ENCODE measurements at places on chromosomes 16 and 17.

- DNase-seq = no peak
Measured at GRCh38 chr16:18072161-18072560, 264.4 kb downstream of the NPIPA8 start.

- DNase-seq = no peak
Measured at GRCh38 chr16:58035356-58036170, 10.0 kb downstream of the MMP15 start.

GRCh38 chr16:7644811-7645210 lies 312.2 kb downstream of the RBFOX1 start:
- no peak for DNase-seq

DNA sequence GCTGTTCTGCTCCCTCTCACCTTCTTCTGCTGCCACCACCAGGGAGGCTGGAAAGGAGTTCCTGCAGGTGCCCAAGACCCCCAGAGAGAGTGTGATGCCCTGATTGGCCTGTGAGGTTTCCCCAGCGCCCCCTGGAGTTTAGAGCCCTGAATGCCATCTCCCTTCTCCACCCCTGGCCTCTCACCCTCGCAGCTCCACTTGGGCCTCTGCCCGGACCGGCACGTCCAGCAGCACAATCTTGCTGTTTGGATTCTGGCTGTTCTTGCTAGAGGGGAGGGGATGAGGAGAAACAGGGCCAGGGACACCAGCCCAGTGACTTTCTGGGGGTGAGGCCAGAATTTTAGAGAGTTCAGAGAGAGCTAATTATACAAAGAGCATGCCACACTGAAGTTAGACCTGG lies 12.5 kb upstream of the FAM171A2 start:
- DNase-seq = no peak

GRCh38 chr17:9146064-9146463 lies 124.8 kb downstream of the NTN1 start:
- DNase-seq = no peak

- no peak for DNase-seq
Measured at GRCh38 chr17:77282524-77283515, 142.1 kb downstream of the SEC14L1 start.

- DNase-seq = no peak
Measured at GRCh38 chr17:76539631-76540271, at the start of gene PRCD. TSS of gene PRCD (plus strand) at chr17:76540044. CDS start at chr17:76540142, 98 bp downstream.

GRCh38 chr17:50794361-50794760 lies 27.0 kb upstream of the ANKRD40CL start:
- DNase-seq = no peak

DNA sequence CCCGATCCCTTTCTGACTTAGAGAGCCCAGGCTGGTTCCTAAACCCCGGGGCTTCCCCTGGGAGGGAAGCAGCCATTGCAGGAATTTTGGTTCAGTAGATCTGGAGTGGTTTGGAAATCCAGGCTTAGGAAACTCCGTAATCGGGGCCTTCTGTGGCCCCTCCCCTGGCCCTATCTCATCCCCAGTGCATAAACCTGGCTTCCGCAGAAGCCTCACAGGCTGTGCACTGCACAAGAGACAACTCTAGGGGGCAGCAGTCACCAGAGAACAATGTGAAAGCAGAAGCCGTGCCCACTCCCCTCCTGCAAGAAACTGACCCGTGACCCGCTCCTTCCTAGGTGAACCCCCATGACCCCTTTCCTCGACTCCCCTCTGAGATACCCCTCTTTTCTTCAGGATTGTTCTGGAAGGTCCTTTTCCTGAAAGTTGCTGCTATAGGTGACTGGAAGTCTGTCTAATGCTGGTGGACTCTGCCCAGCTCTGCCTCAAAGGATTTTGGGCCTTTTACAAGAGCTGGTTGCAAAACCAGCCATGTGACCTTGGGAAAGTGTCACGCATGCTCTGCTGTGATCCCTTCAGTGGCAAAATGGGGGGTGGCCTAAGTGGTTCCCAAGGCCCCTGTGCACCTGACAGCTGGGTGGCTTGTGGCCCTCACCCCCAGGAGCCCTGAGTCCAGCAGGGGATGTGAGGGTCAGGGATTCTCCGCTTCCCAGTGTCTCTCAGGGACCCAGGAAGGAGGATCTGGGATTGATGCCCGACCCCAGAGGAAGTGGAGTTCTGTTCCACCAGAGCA lies 14.4 kb downstream of the GUCY2D start:
- peak; percentile 19 for DNase-seq

DNA sequence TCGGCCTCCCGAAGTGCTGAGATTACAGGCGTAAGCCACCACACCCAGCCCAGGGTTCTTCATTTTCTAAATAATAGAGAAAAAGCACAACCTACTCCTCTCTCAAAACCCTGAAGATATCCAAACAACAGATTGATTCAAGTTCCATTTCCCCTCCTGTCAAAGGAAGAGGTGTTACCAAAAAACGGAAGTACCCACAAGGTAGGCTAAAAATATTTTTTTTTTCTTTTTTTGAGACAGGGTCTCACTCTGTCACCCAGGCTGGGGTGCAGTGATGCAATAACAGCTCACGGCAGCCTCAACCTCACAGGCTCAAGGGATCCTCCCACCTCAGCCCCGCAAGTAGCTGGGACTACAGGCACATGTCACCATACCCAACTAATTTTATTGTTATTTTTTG lies 18.9 kb downstream of the UTP6 start:
- DNase-seq = no peak

DNA sequence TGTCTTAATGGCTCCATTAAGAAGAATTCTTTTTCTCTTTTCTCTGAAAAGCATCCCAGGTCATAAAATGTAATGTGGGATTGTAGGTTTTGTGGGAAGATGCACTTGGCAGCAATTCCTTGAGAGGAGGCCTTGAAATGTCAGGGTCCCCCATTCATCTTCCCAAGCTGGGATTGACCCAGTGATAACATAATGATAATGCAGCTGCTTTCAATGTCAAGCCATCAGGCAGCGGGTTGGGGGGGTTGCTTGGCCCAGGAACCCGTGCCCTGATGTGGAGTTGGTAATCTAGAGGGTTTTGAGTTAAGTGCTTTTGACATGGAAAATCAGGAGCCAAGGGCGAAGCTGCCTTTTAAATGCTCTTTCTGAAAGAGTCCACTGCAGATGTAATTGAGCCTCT lies 484.0 kb downstream of the WWOX start:
- DNase-seq = no peak

DNA sequence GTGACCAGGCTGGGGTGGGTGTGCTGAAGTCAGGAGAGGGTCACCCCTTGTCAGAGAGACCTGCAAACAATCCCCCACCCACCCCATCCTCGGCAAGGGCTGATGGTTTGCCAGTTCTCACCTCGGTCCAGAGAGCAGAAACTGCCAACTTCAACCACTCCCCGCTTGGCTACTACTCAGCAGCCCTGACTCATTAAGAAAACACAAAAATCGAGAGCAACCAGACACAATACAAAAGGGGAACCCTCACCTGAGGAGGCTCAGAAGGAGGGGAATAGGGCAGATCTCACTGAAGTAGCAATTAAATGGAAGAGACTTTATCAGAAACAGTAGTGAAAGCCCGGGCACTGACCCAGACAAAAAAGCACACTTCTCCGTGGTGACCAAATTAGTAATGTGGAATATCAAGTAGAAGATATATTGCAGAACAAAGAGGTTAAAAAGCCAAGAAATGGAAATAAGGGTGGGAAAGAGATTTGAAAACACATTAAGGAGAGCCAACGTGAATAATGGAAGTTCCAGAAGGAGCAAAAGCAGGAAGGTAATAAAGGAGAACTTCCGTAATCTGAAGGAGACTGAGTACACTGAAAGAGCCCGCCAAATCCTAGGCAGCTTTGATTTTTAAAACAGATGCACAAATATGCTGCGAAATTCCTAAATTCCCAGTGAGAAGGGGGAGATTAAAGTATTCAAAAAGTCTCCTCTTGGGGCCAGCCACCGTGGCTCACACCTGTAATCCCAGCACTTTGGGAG lies 23.6 kb downstream of the CENPV start:
- no peak for DNase-seq

DNA sequence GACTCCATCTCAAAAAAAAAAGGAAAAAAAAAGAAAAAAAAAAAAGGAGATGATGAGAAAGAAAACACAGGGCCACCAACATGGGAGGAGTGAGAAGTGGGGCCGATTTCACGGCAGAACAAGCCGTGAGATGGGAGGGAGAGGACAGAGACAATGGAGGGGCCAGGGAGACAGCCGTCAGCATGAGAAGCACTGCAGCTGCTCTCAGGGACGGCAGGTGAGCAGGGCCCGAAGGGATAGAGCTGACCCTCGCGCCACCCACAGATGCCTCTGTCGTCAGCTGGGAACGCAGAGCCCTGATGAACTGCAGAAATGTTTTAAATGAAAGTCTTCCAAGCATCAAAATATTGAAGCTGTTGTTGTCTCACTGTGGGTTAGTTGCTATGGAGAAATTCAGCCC lies 20.3 kb downstream of the PITPNM3 start:
- no peak for DNase-seq

GRCh38 chr17:21289902-21290571 lies 5.5 kb downstream of the MAP2K3 start:
- DNase-seq = no peak

- DNase-seq = no peak
Measured at GRCh38 chr17:74272731-74273201, 1.3 kb upstream of the DNAI2 start.

DNA sequence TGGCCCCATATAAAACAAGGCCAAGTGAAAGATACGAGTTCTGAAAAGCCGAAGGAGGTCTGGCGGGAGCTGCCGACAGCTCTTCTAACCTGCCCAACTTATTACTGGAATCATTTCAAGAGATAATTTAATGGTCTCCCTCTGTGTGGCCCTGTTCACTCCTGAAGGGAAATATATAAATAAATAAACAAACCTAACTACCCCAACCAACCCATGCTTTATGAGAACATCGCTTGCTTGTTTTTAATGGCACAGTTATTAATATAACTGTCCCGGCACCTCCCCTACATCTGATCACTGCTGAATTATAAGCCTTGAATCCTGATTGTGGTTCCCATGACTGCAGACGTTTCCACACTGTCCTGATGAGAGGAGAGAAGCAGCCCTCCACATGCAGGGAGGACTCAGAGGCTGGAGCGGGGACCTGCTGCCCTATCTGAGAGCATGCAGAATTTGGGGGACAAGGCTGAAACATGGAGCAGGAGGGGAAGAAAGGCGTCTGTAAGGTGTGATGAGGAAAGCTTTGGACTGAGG lies 22.2 kb downstream of the CDK5RAP3 start:
- DNase-seq = no peak

GRCh38 chr17:77726549-77727006 lies 231.9 kb upstream of the TNRC6C start:
- DNase-seq = no peak

GRCh38 chr16:79276501-79276900 lies 324.0 kb downstream of the MAF start:
- DNase-seq = no peak

GRCh38 chr17:79659376-79659775 lies 48.5 kb upstream of the RBFOX3 start:
- DNase-seq = no peak

- no peak for DNase-seq
Measured at GRCh38 chr16:85616607-85617321, 3.6 kb downstream of the GSE1 start.

GRCh38 chr17:77869041-77869599 lies 89.4 kb upstream of the TNRC6C start:
- no peak for DNase-seq

GRCh38 chr17:63041722-63042121 lies 75.7 kb downstream of the TANC2 start:
- no peak for DNase-seq

DNA sequence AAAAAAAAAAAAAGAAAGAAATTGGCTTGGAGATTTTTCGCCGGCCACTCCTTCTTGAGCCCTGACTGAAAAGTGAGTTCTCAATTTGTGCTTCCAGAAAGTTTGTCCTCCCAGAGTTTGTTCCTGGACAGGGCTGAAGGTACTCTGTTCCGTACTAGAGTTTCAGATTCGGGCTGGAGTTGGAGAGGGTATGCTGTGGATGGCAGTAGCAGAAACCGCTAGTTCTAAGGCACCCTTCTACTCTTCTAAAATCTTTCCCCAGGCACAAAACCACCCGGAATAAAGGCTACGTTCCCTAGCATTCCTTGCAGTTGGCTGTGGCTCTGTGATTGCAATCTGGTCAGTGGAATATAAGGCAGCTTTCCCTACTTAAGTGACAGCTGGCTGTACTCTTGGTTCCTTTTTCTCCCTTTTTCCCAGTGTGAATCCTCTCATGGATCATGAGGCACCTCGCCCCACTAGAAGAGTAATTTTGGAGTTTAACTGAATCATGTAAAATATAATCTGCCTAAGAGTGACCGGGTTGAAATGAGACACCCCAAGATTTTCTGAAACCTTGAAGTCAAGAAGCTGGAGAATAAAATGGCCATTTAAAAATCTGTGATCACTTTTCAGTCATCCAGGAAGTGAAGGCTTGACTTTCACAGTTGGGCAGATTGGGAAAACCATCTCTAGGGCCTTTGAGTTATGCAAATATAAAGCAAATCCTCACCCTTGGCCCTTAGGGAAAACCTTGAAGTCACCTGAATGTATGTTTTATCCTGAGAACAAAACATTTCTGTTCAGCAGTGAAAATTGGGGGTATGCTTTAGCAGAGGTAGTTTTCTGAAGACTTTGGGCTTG lies 901 bp upstream of the HEATR6 start:
- DNase-seq = no peak

DNA sequence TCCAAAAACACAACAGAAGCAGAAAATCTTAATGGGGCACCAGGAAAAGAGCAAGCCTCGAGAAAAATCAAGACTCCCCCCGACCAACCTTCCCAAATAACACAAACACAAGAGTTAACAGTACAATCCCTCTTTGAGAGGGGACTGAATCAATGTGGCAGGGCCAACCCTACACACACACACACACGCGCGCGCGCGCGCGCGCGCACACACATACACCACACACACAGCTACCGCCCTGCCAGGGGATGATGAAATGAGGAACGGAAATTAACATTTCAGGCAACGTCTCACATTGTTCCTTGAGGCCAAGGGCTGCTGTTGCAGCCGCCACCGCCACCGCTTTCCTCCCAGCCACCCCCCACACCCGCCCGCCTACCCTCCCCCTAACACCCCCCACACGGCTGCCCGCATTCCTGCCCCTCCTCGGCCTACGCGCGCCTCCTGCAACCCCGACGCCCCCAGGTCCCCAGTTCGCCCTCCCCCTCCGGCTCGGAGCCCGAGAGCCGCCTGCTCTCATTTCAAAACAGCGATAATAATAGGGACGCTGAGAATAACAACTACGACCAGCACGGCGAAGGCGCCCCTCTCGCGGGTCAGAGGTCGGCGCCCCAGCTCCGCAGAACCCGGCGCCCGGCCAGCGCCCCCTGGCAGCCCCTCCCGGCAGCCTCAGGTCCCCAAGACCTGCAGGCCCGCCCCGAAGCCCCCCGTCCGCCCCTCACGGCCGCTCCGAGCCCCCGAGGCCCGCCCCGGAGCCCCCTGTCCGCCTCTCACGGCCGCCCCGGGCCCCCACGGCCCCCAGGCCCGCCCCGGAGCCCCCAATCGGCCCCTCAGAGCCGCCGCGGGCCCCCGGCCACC lies 1.1 kb downstream of the ANKRD11 start:
- peak; percentile 73 for DNase-seq
